ENCODE measurements at places on chromosomes 11 and 22. TPM values are rescaled to one million over a fixed set of nuclear protein-coding genes. Genes with fewer than 3 reads are reported as not detected.

DNA sequence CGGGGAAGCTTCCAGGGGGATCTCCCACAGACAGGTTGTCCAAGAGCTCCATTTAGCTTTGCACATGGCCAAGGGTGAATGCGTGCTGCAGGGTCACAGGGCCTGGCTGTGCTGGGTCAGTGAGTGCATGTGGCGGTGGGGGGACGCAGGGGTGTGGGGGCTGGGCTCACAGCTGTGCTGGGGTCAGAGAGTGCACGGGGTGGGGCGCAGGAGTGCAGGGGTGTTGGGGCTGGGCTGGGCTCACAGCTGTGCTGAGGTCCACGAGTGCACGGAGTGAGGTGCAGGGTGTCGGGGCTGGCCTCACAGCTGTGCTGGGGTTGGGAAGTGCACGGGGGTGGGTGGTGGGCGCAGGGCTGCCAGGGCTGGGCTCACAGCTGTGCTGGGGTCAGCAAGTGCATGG is 557.7 kb downstream of the BRD1 start:
- no peak for DNase-seq

DNA sequence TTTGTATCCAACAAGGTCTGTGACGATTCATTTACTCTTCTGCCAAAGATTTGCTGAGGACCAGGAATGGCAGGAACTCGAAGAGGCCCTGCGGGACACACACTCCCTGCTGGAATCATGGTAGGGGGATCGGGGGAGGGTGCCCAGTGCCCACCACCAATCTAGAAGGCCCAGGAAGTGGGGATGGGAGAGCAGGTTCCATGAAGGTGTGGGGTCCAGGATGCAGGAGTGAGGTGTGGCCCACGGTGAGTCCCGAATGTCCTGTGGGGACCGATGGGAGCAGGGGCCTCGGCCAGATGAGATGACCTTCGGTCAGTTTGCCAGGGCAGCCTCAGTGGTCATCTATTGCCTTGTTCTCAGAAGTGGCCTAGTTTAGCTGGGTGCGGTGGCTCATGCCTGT is 492.7 kb downstream of the BRD1 start:
- no peak for DNase-seq

GRCh38 chr11:112085822-112086421 is 634 bp downstream of the TIMM8B start:
- peak; percentile 66 for DNase-seq

DNA sequence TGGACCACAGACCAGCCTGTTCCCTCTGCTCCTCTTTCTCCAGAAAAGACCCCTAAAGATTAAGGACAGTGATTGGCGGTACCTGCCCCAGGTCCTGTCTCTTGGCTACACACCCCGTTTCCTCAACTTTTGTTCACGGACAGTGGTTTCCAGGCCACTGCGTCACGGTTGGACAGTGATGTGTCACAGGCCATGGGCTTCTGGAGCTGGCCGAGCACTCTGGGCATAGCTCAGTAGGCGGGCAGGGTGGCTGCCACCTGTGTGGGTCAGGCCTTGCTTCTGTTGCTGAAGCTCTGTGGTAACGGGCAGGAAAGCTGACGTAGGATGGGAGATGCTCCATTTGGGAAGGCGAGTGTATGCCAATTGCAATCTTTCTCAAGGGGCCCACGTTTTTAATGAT is 13.6 kb downstream of the TUB start:
- DNase-seq: no peak

- DNase-seq: peak; percentile 53
Observed at GRCh38 chr11:82750643-82751139, 17.0 kb upstream of the FAM181B start.

- no peak for DNase-seq
Observed at GRCh38 chr22:43418079-43418825, 6.4 kb downstream of the MPPED1 start.

Gene APOL3
- 37.8 TPM for total RNA-seq

Gene CBLIF
- total RNA-seq: not detected

Gene CD3G
- total RNA-seq: 106 TPM

Gene DGCR2
- 16.4 TPM for total RNA-seq

Gene NUP160
- 64.7 TPM for total RNA-seq
